ENCODE measurements at places on chromosomes 5 and 9.

DNA sequence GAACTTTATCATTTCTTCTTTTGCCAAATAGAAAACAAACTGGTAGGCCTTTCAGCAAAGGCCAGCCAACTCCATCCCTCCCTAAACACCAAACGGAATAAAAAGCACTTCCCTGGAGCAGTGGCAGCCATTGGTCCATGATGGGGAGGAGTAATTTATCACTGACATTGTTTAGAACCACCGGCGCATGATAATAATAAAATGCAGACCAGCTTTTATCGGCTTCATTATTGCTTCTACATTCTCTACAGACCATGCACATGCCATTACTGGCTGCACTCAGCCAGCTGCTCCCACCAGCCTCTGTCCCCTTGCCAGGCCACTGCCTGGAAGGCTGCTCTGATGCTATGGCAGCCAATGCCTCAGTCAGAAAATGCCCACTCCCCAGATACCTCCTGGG is 45.9 kb downstream of the ABCA1 start:
- H3K4me1 ChIP-seq = peaks cover 7% of the 10 kb centered on the region
- no peak overlapping the region for H3K4me3 ChIP-seq
- H3K27me3 ChIP-seq = no peaks in the 10 kb centered on the region
- H3K27ac ChIP-seq = no peak overlapping the region
- no peaks in the 10 kb centered on the region for H3K36me3 ChIP-seq

DNA sequence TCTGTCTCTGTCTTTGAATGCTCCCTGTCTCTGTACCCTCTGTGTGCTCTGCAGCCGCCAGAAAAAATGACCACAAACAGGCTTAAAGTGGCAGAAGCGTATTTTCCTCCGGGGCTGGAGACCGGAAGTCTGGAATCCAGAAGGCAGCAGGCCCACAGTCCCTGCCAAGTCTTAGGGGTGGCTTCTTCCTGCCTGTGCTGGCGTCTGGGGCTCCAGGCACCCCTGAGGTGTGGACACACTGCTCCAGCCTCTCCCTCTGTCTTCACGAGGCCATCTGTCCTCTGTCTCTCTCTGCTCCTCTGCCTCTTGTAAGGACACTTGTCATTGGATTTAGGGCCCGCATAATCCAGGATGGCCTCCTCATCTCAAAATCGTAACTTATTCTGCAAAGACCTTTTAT is 298.4 kb upstream of the IRX4 start:
- H3K27me3 ChIP-seq = no peaks in the 10 kb centered on the region
- no peaks in the 10 kb centered on the region for H3K36me3 ChIP-seq
- H3K4me3 ChIP-seq = no peak overlapping the region
- H3K4me1 ChIP-seq = no peaks in the 10 kb centered on the region
- no peak for DNase-seq

GRCh38 chr5:24391816-24392215 is 253.0 kb downstream of the CDH10 start:
- H3K4me3 ChIP-seq = no peak overlapping the region
- DNase-seq = no peak
- H3K36me3 ChIP-seq = no peaks in the 10 kb centered on the region
- H3K27ac ChIP-seq = no peak overlapping the region

- H3K4me1 ChIP-seq = no peaks in the 10 kb centered on the region
- no peak overlapping the region for H3K27ac ChIP-seq
- no peak overlapping the region for H3K4me3 ChIP-seq
- H3K27me3 ChIP-seq = no peaks in the 10 kb centered on the region
Measured at GRCh38 chr5:45109062-45109461, 300.3 kb downstream of the MRPS30 start.

DNA sequence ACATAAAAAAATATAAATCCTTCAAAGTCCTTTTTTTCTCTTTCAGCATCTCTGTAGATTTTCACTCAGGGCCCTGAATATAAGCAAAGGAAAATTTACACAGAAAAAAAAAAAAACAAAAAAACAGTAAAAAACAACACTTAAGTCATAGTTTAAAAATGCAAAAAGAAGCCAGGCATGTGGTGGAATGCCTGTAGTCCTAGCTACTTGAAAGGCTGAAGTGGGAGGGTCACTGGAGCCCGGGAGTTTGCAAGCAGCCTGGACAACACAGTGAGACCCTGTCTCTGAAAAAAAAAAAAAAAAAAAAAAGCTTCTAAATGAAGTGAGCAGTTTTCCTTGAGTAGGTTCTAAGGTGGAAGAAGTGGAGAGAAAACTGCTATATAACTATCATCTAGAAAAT is 55.0 kb upstream of the BNC2 start:
- no peak overlapping the region for H3K4me3 ChIP-seq
- H3K27ac ChIP-seq = no peak overlapping the region
- H3K27me3 ChIP-seq = no peaks in the 10 kb centered on the region

DNA sequence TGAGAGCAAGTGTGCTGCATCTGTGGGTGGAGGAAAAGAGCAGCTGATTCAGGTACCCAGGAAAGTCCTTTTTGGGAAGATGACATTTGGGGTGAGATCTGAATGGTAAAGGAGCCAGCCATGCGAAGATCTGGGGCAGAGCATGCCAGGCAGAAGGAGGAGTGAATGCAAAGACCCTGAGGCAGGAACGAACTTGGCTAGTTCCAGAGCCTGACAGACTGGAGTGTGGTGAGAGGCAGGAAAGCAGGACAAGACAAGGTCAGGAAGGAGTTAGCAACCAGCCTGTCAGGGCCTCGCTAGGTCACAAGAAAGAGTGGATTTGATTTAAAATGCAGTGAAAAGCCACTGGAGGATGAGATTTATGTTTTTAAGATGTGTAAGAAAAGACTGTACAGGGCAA is 28.2 kb downstream of the RGS7BP start:
- DNase-seq = no peak
- no peaks in the 10 kb centered on the region for H3K4me1 ChIP-seq
- no peaks in the 10 kb centered on the region for H3K27me3 ChIP-seq
- H3K4me3 ChIP-seq = no peak overlapping the region
- no peak overlapping the region for H3K27ac ChIP-seq

- DNase-seq = no peak
- no peak overlapping the region for H3K27ac ChIP-seq
- H3K4me3 ChIP-seq = no peak overlapping the region
- H3K27me3 ChIP-seq = no peaks in the 10 kb centered on the region
Measured at GRCh38 chr9:77956555-77956954, 75.1 kb downstream of the GNAQ start.
